ENCODE measurements at places on chromosomes 7 and 10. TPM values are rescaled to one million over a fixed set of nuclear protein-coding genes. Genes with fewer than 3 reads are reported as not detected.
A peak's percentile ranks its signal among the peaks of the same experiment; 100 is the strongest.

DNA sequence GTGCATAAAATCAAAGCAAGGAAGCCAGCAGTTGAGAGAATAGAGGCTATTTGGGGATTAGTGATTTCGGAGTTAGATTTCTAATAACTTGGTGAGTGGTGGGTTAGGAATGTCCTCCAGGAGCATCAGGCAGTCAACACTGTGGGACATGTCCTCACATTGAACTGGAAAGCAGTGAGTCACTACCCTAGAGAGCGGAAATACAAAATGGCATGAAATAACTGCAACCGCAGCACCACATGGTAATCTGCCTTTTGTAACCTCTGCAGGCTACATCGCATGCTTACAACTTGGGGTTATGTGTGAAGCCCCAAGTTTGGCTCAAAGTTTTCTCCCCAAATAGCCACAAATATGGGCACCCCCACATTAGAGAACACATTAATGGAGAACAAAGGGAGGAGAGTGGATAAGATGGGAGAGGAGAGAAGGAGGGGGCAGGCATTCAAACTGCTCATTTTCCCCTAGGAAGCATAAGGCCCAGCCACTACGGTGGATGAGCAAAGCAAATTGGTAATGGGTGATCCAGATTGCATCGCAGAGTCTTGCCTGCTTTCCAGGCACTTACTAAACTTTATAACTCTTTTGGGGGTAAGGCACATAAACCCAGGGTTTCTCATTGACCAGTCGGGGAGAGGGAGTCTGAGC is 22.0 kb upstream of the SLF2 start:
- H3K27me3 ChIP-seq: no peaks in the 10 kb centered on the region
- no peaks in the 10 kb centered on the region for H3K36me3 ChIP-seq
- peak overlapping the region; percentile 40 for H3K4me3 ChIP-seq
- peaks cover 23% of the 10 kb centered on the region for H3K4me1 ChIP-seq
- DNase-seq: peak; percentile 98

DNA sequence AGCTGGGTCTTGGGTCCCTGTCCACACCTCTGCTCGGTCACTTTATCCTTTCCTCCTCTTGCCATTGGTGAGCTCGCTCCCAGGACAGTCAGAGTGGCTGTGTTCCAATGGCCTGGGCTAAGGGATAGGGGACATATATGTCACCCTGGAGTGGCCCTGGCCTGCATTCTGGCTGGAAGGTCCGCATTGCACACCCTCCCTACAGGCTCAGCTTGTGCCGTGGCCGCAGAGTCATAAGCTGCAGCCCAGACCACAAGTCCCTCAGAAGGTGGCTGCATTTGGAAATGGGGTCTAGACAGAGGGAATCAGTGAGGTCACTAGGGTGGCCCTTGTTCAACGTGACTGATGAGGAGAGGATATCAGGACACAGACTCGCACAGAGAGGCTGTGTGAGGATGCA is 363.8 kb upstream of the SHH start:
- no peak overlapping the region for H3K4me3 ChIP-seq
- H3K4me1 ChIP-seq: no peaks in the 10 kb centered on the region
- H3K27ac ChIP-seq: no peak overlapping the region
- DNase-seq: no peak
- no peaks in the 10 kb centered on the region for H3K36me3 ChIP-seq

Gene TMEM236
- total RNA-seq: 0.14 TPM

Gene PHYHIPL
- total RNA-seq: 0.34 TPM

GRCh38 chr10:32795598-32796183 is 162.3 kb downstream of the ITGB1 start:
- no peaks in the 10 kb centered on the region for H3K4me1 ChIP-seq
- DNase-seq: peak; percentile 18
- H3K4me3 ChIP-seq: no peak overlapping the region
- H3K27me3 ChIP-seq: no peaks in the 10 kb centered on the region

- no peak overlapping the region for H3K27ac ChIP-seq
- peaks cover 16% of the 10 kb centered on the region for H3K36me3 ChIP-seq
- no peaks in the 10 kb centered on the region for H3K27me3 ChIP-seq
- DNase-seq: no peak
- no peaks in the 10 kb centered on the region for H3K4me1 ChIP-seq
- no peak overlapping the region for H3K4me3 ChIP-seq
Observed at GRCh38 chr10:102024799-102025198, 31.2 kb downstream of the ARMH3 start.

DNA sequence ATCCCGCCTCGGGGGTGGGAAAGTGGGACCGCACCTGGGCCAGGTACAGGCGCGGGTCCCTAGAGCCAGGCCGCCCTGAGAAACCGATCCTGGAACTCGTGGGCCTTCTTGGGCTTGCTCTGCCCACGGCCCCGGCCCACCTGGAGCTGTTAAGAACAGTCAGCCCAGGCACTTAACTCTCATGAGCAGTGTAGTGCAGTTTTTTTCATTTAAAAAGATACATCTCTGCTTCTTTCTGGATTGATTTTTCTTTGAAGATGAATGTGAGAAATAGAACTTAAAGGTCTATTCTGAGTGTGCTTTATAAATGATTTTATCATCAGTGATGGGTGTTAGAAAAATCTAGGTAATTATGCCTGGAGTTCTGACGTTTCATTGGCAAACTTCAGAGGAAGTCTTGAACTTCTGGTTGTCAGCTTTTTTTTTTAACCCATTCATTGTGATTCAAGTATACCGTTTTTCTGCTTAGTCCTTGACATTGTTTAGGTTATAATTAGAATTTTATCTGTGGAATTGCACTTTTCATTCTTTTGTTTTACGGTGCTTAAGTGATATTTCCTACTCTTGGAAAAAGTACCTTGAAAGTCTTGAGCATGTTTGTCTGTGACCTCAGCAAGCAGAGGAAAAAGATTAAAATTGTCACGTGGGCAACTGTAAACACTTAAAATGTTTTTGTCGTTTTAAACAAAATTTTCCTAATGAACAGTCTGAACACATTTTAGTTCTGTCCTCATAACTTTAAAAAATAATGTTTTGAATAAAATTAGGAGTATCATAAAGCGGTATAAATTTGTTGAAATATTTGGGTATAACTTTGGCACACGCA is 906 bp downstream of the CDK1 start:
- DNase-seq: no peak
- H3K27ac ChIP-seq: peak overlapping the region; percentile 78
- H3K4me1 ChIP-seq: peaks cover 5% of the 10 kb centered on the region
- H3K27me3 ChIP-seq: no peaks in the 10 kb centered on the region

- H3K27ac ChIP-seq: no peak overlapping the region
- no peak for DNase-seq
- H3K36me3 ChIP-seq: no peaks in the 10 kb centered on the region
- no peak overlapping the region for H3K4me3 ChIP-seq
Observed at GRCh38 chr10:75377869-75378268, 23.7 kb downstream of the ZNF503 start.

GRCh38 chr10:110568055-110568735 is 700 bp downstream of the SMC3 start:
- H3K4me1 ChIP-seq: peaks cover 5% of the 10 kb centered on the region
- H3K36me3 ChIP-seq: no peaks in the 10 kb centered on the region
- no peak for DNase-seq

Gene EZH2
- 13.8 TPM for total RNA-seq

Gene ELN
- 0.75 TPM for total RNA-seq

- no peak overlapping the region for H3K4me3 ChIP-seq
- peak overlapping the region; percentile 62 for H3K27ac ChIP-seq
- no peaks in the 10 kb centered on the region for H3K27me3 ChIP-seq
- peaks cover 48% of the 10 kb centered on the region for H3K36me3 ChIP-seq
- H3K4me1 ChIP-seq: peaks cover 23% of the 10 kb centered on the region
Observed at GRCh38 chr10:819816-820215, 111.7 kb downstream of the LARP4B start.

Gene CACNB2
- total RNA-seq: 0.46 TPM

DNA sequence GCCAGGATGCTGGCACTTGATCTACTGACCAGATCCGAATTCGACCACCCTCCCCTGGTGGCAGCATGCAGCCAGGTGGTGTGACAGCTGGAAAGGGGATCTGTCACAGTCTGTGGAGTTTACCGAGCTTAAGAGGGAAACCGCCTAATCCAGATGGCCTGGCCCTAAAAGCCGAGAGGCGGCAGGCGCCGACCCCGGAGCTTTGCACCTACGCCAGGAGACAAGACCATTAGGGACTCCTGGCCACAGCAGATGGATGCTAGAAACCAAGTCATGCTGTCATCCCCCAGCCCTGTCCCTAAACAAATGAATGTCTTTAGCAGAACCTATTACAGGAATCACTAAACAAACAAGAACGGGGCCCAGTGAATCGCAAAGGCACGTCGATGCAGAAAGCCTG is 27.7 kb downstream of the RCC1L start:
- peaks cover 4% of the 10 kb centered on the region for H3K36me3 ChIP-seq
- H3K4me1 ChIP-seq: peaks cover 11% of the 10 kb centered on the region

GRCh38 chr7:2431260-2431867 is 28.0 kb downstream of the CHST12 start:
- no peak for DNase-seq
- H3K4me3 ChIP-seq: no peak overlapping the region
- H3K4me1 ChIP-seq: no peaks in the 10 kb centered on the region
- H3K36me3 ChIP-seq: peaks cover 2% of the 10 kb centered on the region

Gene LIPM
- not detected for total RNA-seq

Gene RAB19
- total RNA-seq: 0.50 TPM

Gene DKK1
- total RNA-seq: 7.4 TPM

Gene IMPDH1
- 43.9 TPM for total RNA-seq
